ENCODE measurements at places on chromosomes 1 and 21. TPM values are rescaled to one million over a fixed set of nuclear protein-coding genes. Genes with fewer than 3 reads are reported as not detected.
A peak's percentile ranks its signal among the peaks of the same experiment; 100 is the strongest.

DNA sequence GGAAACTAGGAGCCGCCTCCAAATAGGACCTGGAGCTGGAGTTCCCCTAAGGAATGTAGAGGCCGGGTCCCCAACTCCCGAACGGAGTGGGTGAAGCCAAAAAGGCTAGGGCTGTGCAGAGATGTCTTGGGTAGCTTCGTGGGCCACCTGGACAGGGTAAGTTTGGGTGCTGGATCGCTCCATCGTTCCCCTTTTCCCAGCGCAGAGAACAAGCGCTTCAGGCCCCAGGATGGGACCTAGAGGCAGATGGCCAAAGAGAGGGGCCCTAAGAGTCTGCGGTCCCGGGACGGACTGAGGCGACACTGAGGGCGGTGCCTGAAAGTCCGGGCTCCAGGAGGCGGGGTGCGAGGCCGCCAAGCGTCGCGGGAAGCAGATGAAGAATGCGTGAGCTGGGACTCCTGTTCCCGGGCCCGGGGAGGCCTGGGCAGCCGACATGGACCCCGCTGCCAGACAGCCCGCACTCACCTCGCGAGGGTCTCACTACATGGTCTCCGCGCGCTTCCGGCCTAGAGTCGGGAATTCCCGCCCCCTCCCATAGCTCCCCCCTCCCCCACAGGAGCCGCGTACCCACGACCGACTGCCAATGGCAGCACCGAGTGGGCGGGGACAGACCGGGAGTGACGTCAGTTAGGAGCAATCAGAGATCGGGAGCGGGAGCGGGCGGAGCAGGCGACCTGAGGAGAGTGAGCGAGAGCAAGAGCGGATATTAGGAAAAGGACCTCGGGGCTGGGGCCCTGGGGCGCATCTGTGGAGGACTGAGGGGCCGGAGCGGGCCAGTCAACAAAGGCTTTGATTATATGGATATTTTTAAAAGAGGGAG lies at the start of gene SLC39A1:
Gene SLC39A1, minus strand, starts transcription at position 508 of the 820 bp plus-strand sequence. CDS start 822 bp downstream, outside the sequence.
- peak; percentile 94 for DNase-seq

GRCh38 chr1:151775894-151776664 lies 12.8 kb upstream of the MRPL9 start:
- DNase-seq = no peak

DNA sequence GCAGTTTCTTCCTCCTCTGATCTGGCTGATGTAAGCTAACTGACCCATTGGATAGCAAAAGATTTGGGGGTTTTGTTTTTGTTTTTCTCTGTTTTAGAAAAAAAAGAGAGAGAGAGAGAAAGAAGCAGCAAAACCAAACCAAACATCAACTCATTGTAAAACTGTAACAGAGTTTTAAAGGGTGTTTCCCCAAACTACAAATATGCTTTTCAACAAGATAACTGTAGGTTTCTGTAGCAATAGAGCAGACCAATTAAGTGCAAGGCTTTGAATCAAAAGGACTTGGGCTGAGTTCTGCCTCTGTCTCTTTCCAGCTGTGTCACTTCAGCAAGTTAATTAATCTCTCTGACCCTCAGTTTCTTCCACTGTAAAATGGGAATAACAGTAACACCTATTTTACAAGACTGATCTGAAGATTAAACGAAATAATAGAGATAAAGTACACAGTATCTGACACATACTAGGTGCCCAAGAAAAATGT lies 44.5 kb downstream of the RRAGC start:
- DNase-seq = no peak

GRCh38 chr1:56965916-56966697 lies at the start of gene C8B:
TSS of gene C8B (minus strand) at chr1:56966015. CDS start at chr1:56965948, 67 bp downstream.
- no peak for DNase-seq

The LIPI gene
- not detected for total RNA-seq

The HOOK1 gene
- total RNA-seq = not detected

GRCh38 chr1:183996396-183996795 lies 41.1 kb downstream of the COLGALT2 start:
- DNase-seq = no peak

The FMO1 gene
- not detected for total RNA-seq
